ENCODE measurements at places on chromosomes 5 and 9. TPM values are rescaled to one million over a fixed set of nuclear protein-coding genes. Genes with fewer than 3 reads are reported as not detected.

- H3K27me3 ChIP-seq, result peaks cover 1% of the 10 kb centered on the region
- no peaks in the 10 kb centered on the region for H3K36me3 ChIP-seq
- peak overlapping the region; percentile 94 for H3K4me3 ChIP-seq
- peaks cover 38% of the 10 kb centered on the region for H3K4me1 ChIP-seq
- H3K27ac ChIP-seq, result peak overlapping the region; percentile 86
Observed at GRCh38 chr9:78296201-78296892, 578 bp upstream of the PSAT1 start.

DNA sequence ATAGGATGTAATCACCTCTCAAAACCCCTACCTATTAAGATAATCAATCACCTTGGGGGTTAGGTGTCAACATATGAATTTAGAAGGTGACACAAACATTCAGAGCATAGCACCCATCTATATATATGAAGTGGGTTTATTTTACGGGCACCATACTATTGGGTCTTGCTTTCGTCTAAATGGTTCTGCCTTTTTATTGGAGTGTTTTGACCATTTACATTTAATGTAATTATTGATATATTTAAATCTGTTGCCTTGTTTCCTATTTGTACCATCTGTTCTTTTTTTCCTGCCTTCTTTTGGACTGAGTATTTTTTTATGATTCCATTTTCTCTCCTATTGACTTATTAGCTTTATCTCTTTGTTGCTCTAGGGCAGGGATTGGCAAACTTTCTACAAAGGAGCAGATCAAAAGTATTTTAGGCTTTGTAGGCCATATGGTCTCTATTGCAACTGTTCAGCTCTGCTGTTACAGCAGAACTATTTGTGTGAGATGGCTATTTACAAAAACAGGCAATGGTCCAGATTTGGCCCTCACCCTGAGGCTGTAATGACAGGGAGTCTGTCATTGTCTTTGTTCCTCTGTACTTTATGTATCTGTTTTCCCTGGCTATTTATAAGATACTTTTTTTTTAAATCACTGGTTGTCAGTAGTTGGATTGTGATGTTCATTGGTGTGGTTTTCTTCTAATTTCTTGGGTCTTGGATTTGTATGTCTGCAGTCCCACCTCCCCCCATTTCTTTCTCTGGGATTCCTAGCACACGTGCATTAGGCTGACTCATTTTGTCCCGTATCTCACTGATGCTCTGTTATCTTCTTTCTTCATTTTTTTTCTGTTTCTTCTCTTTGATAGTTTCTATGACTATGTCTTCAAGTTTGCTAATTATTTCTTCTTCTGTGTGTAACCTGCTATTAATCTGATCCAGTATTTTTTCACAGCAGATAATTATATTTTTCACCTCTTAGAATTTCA, 127.1 kb downstream of the DAB2IP start:
- 0 out of 2 replicates have a peak overlapping the region, but pooled peaks have one; percentile 10 for H3K27ac ChIP-seq
- peaks cover 20% of the 10 kb centered on the region for H3K4me1 ChIP-seq
- peaks cover 43% of the 10 kb centered on the region for H3K36me3 ChIP-seq
- no peaks in the 10 kb centered on the region for H3K27me3 ChIP-seq

GRCh38 chr5:170121321-170121720, 15.6 kb downstream of the FOXI1 start:
- peak overlapping the region; percentile 74 for H3K27ac ChIP-seq
- peak; percentile 12 for DNase-seq
- no peak overlapping the region for H3K4me3 ChIP-seq
- H3K36me3 ChIP-seq, result peaks cover under 1% of the 10 kb centered on the region
- peaks cover 2% of the 10 kb centered on the region for H3K27me3 ChIP-seq
- H3K4me1 ChIP-seq, result peaks cover 20% of the 10 kb centered on the region

GRCh38 chr5:58274191-58274590, 185.7 kb downstream of the PLK2 start:
- no peak for DNase-seq
- peaks cover 11% of the 10 kb centered on the region for H3K4me1 ChIP-seq
- H3K4me3 ChIP-seq, result no peak overlapping the region
- no peaks in the 10 kb centered on the region for H3K36me3 ChIP-seq
- H3K27ac ChIP-seq, result no peak overlapping the region

- peaks cover 22% of the 10 kb centered on the region for H3K36me3 ChIP-seq
- H3K27me3 ChIP-seq, result no peaks in the 10 kb centered on the region
- peak overlapping the region; percentile 17 for H3K27ac ChIP-seq
Observed at GRCh38 chr9:16385590-16385989, 484.9 kb downstream of the BNC2 start.

DNA sequence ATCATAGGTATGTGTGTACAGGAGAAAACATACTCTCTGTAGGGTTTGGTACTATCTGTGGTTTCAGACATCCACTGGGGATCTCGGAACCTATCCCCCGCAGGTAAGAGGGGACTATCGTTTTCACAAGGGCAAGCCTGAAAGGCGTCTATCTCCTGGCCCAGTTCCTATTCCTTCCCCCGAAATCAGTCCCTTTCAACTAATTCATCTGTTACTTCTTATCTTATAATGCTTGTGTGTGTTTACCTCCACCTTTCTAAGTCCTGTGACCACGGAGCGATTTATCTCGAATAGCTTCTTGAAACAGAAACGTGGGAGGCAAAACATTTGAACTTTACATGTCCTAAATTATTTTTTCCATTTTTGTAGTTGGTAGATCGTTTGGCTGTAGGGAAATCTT, 11.4 kb downstream of the ABO start:
- peaks cover 21% of the 10 kb centered on the region for H3K27me3 ChIP-seq
- H3K4me3 ChIP-seq, result no peak overlapping the region
- no peaks in the 10 kb centered on the region for H3K4me1 ChIP-seq
- H3K36me3 ChIP-seq, result no peaks in the 10 kb centered on the region
- H3K27ac ChIP-seq, result no peak overlapping the region
- DNase-seq, result no peak

DNA sequence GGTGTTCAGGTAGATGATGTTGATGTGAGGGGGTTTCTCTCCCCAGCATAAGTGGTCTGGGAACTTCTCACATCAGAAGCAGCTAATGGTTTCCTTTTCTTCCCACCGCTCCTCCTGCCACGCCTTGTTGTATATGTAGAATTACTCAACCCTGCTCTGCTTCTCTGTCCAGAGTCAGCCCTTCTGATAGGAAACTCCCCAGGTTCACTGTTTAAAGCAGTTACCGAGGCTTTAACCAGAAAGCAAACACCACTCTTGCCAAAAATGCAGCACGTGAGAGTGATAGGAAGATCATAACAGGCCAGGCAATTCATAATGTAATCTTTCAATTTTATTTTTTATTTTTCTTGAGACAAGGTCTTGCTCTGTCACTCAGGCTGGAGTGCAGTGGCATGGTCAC, 10.5 kb upstream of the TMEM252 start:
- peaks cover 1% of the 10 kb centered on the region for H3K27me3 ChIP-seq
- no peak overlapping the region for H3K27ac ChIP-seq
- no peak for DNase-seq

- DNase-seq, result no peak
- no peaks in the 10 kb centered on the region for H3K36me3 ChIP-seq
Observed at GRCh38 chr5:149141957-149142851, 911 bp downstream of the ABLIM3 start.

GRCh38 chr9:16725066-16725465, 145.4 kb downstream of the BNC2 start:
- H3K36me3 ChIP-seq, result no peaks in the 10 kb centered on the region
- H3K4me3 ChIP-seq, result no peak overlapping the region
- H3K27ac ChIP-seq, result peak overlapping the region; percentile 14

DNA sequence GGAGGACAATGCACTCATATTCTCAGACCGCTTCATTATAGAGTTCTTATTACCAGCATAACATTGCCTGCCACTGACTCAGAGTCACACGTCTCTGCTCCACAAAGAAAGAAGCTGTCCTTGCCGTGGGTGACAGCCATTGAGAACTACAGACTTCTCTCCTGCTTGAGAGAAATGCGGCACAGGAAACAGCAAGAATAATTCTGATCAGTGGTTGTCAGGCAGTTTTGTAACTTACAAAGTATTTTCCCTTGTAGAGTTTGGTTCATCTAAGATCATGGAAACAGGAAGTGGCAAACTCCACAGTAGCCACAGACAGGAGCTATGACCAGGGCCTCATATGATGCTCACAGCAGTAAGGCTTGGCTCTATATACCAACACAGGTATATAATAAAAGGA, 47.0 kb downstream of the KCNV2 start:
- no peak overlapping the region for H3K4me3 ChIP-seq
- H3K4me1 ChIP-seq, result peaks cover 33% of the 10 kb centered on the region
- H3K27me3 ChIP-seq, result no peaks in the 10 kb centered on the region

GRCh38 chr9:74132986-74133385, 364.1 kb upstream of the RORB start:
- no peak overlapping the region for H3K4me3 ChIP-seq
- no peak overlapping the region for H3K27ac ChIP-seq
- no peaks in the 10 kb centered on the region for H3K4me1 ChIP-seq

GRCh38 chr9:91758491-91758981, 191.5 kb downstream of the ROR2 start:
- no peak overlapping the region for H3K27ac ChIP-seq
- H3K27me3 ChIP-seq, result peaks cover 13% of the 10 kb centered on the region
- peak; percentile 38 for DNase-seq

GRCh38 chr9:33480976-33481375, 7.3 kb upstream of the NOL6 start:
- no peak for DNase-seq
- no peak overlapping the region for H3K4me3 ChIP-seq
- H3K36me3 ChIP-seq, result no peaks in the 10 kb centered on the region
- no peak overlapping the region for H3K27ac ChIP-seq

DNA sequence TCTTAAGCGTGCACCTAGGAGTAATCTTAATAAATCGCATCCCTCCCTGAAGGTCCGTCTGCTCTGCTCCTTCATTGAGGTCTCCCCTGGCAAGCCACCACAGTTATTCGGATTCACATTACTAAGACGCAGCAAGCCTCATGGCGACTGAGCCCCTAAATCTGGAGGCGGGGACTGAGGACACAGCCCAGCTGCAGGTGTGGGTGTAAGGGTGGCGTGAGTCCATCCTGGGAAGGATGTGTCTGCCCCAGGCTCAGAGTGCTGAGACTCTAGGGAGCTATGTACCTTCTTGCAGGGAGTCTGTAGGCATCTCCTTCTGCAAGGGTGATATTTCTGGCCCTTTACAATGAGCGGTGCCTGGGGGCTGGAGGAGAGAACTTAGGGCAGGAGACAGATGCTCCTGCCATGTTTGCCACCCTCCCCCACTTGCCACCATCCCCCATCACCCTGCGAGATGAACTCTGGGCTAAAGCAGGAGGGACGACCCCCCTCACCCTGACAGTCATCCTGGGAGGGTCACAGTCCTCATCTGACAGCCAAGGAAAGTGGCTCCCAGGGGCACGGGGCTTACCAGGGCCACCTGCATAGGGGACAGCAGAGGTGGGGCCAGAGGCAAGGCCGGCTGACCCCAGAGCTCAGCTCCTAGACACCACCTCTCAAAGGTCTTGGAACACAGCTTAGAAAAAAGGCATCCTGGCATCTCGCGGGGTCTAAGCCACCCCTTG, 76.4 kb upstream of the FCN1 start:
- H3K36me3 ChIP-seq, result peaks cover 4% of the 10 kb centered on the region
- H3K27ac ChIP-seq, result no peak overlapping the region
- DNase-seq, result no peak
- no peaks in the 10 kb centered on the region for H3K4me1 ChIP-seq
- H3K4me3 ChIP-seq, result no peak overlapping the region

DNA sequence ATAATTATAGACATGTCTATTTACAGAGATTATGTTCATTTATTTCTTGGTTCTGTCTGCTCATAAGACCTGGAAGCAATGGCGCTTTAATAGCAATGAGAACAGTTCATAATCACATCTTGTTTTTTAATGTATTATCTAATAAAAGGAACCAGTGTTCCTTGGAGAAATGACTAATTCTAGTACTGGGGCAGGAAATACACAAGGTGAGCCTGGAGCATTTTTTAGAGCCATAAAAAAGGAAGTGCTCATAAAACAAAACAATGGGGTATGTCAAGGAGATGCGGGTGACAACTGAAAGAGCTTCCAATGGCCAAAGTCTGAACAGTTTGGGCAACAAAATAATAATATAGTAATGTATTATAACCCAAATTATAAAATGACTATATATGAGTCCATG, 531.9 kb upstream of the CHD1 start:
- H3K4me3 ChIP-seq, result no peak overlapping the region
- DNase-seq, result no peak
- no peaks in the 10 kb centered on the region for H3K27me3 ChIP-seq
- H3K36me3 ChIP-seq, result no peaks in the 10 kb centered on the region

- H3K27me3 ChIP-seq, result peaks cover 20% of the 10 kb centered on the region
- no peak overlapping the region for H3K4me3 ChIP-seq
- no peaks in the 10 kb centered on the region for H3K4me1 ChIP-seq
- no peak for DNase-seq
- H3K36me3 ChIP-seq, result no peaks in the 10 kb centered on the region
Observed at GRCh38 chr5:133147411-133147810, 95.6 kb downstream of the HSPA4 start.

- H3K4me1 ChIP-seq, result peaks cover under 1% of the 10 kb centered on the region
- no peaks in the 10 kb centered on the region for H3K36me3 ChIP-seq
- H3K27me3 ChIP-seq, result no peaks in the 10 kb centered on the region
Observed at GRCh38 chr9:97447001-97447400, 35.1 kb downstream of the TDRD7 start.

DNA sequence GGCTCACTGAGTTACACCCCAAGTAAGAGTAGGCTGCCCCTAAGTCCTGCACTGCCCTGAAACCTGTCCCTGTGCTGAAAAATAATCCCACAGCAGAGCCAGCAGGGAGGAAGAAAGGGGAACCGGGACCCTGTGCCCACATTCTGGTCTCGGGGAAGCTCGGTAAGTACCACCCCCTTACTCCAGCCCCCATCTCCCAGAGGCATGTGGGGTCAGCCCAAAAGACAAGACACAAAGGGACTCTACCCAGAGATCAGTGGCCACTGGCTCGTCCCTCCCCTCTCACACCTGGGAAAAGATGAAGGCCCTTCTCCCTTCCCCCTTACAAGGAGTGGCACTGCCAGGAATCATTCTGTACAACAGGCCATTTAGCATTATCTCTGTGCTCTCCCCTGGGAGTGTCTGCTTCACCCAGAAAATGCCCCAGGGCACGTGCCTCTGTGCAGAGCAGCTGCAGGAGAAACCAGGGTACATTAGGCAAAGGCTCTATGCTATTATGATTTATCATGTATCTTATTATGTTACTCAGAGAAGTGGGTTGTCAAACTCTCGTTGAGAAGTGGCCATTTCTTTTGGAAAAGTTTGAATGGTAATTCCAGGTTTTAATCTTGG, 71.3 kb downstream of the NDFIP1 start:
- no peak for DNase-seq
- no peak overlapping the region for H3K27ac ChIP-seq
- peaks cover 2% of the 10 kb centered on the region for H3K4me1 ChIP-seq
- no peaks in the 10 kb centered on the region for H3K27me3 ChIP-seq
- no peaks in the 10 kb centered on the region for H3K36me3 ChIP-seq

- peaks cover 23% of the 10 kb centered on the region for H3K4me1 ChIP-seq
- no peak overlapping the region for H3K27ac ChIP-seq
- no peaks in the 10 kb centered on the region for H3K36me3 ChIP-seq
- H3K27me3 ChIP-seq, result no peaks in the 10 kb centered on the region
Observed at GRCh38 chr9:14209399-14210345, 104.3 kb downstream of the NFIB start.

TLR4 gene
- total RNA-seq, result 18.1 TPM

HRCT1 gene
- total RNA-seq, result 3.3 TPM

CER1 gene
- not detected for total RNA-seq

ABCA2 gene
- total RNA-seq, result 34.0 TPM

IL33 gene
- total RNA-seq, result not detected

PKN3 gene
- 3.4 TPM for total RNA-seq

PRR16 gene
- total RNA-seq, result 60.8 TPM

FRMPD1 gene
- not detected for total RNA-seq

C5orf46 gene
- total RNA-seq, result not detected

BTNL8 gene
- total RNA-seq, result not detected

APBA1 gene
- 16.8 TPM for total RNA-seq

NLN gene
- 47.6 TPM for total RNA-seq

Data from HFFc6 (cell line).